ENCODE measurements at places on chromosomes 7 and 10. TPM values are rescaled to one million over a fixed set of nuclear protein-coding genes. Genes with fewer than 3 reads are reported as not detected.

DNA sequence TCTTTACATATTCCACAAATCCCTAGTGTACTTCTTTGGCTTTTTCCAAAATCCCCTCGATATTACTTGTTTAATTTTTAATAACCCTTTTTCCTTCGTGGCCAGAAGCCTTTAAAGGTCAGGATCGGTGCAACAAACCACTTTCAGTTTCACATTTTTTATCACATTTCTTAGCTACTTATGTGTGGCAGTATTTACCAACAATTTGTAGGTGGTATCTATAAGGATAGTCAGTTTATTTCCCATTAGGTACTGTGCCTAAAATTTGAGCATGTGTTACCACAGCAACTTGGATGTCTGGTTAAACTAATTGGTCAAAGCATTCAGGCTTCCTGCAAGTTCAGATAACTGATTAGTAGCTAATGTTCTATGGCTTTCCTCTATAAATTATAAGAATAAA, 104.9 kb downstream of the CDK14 start:
- H3K4me3 ChIP-seq, result peak overlapping the region; percentile 23
- no peaks in the 10 kb centered on the region for H3K36me3 ChIP-seq
- H3K27ac ChIP-seq, result no peak overlapping the region
- DNase-seq, result no peak
- peaks cover 4% of the 10 kb centered on the region for H3K27me3 ChIP-seq

DNA sequence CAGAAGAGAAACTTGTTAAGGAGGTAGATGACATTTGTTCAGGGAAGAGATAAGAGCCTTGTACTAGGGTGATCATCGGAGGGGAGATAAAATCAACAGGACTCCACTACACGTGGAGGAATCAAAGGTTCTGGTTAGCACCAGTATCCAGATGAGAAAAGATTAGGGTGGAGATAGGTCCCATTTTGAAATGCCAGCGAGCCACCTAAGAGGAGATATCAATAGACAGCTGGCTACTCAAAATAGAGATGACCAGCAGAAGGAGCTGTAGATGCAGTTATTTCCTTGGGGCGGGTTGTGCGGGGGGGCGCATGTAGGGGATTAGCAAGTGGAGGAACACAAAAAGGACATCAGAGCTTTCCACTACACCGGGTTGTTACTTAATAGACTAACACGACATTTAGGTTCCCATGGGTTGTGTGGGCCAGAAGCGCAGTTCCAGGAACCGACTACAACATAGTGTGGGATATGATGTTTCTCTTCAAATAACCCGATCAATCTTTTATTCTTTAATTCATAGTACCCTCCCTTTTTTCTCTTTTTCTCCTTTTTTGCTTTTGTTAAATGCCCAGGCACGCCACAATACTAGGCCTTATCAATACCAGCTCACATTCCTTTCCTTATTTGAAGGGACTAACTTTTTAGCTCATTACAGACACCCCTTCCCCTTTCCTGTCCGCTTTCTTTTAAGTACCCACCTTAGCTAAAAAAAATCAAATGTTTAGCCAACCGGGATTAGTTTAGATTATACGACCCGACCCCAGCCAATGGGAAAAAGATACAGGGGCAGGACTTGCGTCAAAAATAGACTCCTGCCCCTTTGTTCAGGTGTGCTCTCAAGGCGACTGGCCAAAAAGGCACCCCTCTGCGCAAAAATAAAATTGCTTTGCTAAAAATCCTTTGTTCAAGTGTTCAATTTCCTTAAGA, 2.0 kb upstream of the KIF11 start:
- peak overlapping the region; percentile 85 for H3K27ac ChIP-seq
- DNase-seq, result peak; percentile 62
- peaks cover 18% of the 10 kb centered on the region for H3K4me1 ChIP-seq
- H3K27me3 ChIP-seq, result peaks cover 6% of the 10 kb centered on the region
- H3K36me3 ChIP-seq, result no peaks in the 10 kb centered on the region

DNA sequence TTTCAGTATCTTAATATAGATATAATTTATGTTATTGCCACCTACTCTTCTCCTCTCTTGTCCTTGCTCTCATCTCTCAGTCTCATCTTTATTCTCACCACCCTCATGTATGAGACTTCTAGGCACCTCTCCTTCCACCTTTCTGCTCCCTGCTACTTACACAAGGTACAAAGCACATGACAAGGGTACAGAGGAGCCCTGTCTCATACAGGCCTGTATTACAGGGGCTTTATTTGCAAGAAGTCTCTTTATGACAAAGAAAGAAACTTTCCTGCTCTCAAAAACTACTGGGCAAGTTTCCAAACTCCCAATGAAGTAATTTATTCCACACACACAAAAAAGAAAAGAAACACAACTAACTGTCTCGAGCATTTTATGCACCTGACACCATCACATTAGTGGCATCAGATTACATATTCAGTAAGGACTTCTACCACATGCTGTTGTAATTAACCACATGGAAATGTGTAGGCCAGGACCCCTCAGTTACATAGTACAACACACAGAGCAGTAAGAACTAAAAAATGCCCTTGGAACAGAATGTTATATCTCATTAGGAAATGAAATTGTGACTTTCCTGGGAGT, 253.1 kb downstream of the FZD1 start:
- H3K4me1 ChIP-seq, result peaks cover 25% of the 10 kb centered on the region
- no peak overlapping the region for H3K4me3 ChIP-seq
- peaks cover 2% of the 10 kb centered on the region for H3K27me3 ChIP-seq

- H3K4me1 ChIP-seq, result no peaks in the 10 kb centered on the region
- H3K27ac ChIP-seq, result no peak overlapping the region
- no peak for DNase-seq
- no peaks in the 10 kb centered on the region for H3K36me3 ChIP-seq
- H3K4me3 ChIP-seq, result no peak overlapping the region
Observed at GRCh38 chr7:110418659-110419280, 672.2 kb upstream of the LRRN3 start.

- no peak for DNase-seq
- no peak overlapping the region for H3K27ac ChIP-seq
- no peaks in the 10 kb centered on the region for H3K27me3 ChIP-seq
- no peaks in the 10 kb centered on the region for H3K4me1 ChIP-seq
- H3K36me3 ChIP-seq, result no peaks in the 10 kb centered on the region
Observed at GRCh38 chr10:19944911-19945663, 128.9 kb downstream of the PLXDC2 start.

Gene DGKB
- 57.8 TPM for total RNA-seq

Gene FKBP6
- total RNA-seq, result not detected
